Aorta (tissue), 5 donors: ENCODE measurements at places on chromosomes 4 and X. TPM values are rescaled to one million over a fixed set of nuclear protein-coding genes. Genes with fewer than 3 reads are reported as not detected.

DNA sequence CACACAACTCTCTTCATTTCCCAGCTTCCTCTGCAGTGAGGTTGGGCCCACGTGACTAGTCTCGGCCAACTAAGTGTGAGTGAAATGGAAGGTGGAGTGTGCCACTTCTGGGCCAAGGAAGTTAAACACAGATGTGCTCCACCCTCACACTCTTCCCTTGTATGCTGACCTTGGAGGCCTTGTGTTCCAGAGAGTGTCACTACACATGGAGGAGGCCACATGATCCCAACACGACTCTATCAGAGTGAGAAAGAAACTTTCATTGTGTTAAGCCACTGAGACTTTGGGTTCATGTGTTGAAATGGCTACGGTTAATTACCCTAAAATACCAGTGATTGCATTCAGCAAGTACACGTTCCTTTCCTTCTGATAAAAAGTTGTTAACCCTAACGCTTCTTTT is 55.1 kb downstream of the TBC1D9 start:
- no peak overlapping the region for H3K27ac ChIP-seq
- H3K4me1 ChIP-seq: no peaks in the 10 kb centered on the region
- no peak overlapping the region for H3K4me3 ChIP-seq
- H3K27me3 ChIP-seq: no peaks in the 10 kb centered on the region

DNA sequence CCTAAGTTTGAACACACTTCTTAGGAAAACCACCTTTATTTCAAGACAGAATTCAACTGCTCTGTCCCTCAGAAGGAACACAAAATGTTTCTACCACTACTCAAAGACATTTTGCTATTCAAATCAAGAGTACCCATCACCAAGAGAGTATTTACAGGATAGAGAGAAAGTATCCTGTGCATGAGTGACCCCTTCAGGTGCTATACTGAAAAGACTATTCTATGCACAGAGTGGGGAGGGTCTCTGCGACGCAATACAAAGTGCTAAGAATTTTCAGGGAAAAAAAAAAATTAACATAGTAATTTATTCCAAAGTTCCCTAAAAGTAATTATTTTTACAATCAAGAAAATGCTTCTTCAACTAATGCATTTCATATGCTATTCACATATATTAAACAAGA is 346.4 kb upstream of the FAM241A start:
- DNase-seq: no peak
- no peak overlapping the region for H3K4me3 ChIP-seq
- H3K27me3 ChIP-seq: no peaks in the 10 kb centered on the region
- no peak overlapping the region for H3K27ac ChIP-seq
- H3K4me1 ChIP-seq: no peaks in the 10 kb centered on the region

DNA sequence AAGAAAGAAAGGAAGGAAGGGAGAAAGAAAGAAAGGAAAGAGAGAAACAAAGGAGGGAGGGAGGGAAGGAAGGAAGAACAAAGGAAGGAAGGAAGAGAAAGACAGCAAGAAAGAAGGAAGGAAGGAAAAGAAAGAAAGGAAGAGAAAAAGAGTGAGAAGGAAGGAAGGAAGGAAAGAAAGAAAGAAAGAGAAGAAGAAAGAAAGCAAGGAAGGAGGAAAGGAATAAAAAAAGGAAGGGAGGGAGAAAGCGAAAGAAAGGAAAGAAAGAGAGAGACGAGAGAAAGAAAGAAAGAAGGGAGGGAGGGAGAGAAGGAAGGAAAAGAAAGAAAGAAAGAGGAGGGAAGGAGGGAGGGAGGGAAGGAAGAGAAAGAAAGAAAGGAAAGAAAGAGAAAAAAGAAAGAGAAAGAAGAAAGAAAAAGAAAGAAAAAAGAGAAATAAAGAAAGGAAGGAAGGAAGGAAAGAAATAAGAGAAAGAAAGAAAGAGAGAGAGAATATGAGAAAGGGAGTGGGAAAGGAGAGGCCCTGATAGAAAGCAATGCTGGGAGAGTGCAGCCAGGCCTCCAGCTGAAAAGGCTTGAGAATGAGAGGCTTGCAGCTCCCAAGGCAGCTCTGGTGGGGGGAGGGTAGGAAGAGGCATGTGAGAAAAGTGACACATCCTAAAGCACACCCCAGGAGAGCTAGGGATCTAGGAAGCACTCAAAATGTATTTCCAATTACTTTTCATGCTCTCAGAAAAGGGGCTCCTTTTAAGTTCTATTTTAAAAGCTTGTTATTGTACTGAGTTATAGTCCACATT is 134.0 kb upstream of the ZIC3 start:
- no peaks in the 10 kb centered on the region for H3K27me3 ChIP-seq
- no peaks in the 10 kb centered on the region for H3K4me1 ChIP-seq
- no peak for DNase-seq
- H3K4me3 ChIP-seq: no peak overlapping the region
- H3K36me3 ChIP-seq: no peaks in the 10 kb centered on the region

DNA sequence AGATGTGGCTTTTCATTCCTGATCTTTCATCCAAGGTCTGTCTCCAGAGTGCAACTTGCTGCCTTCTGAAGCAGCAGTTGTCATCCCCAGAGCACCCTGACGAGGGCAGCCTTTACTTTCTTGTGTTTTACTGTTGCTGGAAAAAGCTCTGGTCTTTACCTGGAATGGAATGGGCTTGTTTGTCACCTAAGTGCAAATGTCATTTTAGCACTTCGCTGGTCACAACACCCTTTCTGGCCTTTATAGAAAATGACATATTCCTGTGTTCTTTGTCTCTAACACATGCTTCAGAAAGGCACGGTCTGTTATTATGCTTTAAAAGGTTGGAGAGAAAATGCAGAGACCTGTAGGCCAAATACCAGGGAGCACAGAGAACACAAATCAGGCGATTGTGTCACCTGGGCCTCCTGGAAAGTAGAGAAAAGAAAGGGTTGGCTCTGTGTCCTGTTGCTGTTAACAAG is 332.7 kb upstream of the IGFBP7 start:
- H3K36me3 ChIP-seq: no peaks in the 10 kb centered on the region
- no peak overlapping the region for H3K27ac ChIP-seq
- no peak overlapping the region for H3K4me3 ChIP-seq

DNA sequence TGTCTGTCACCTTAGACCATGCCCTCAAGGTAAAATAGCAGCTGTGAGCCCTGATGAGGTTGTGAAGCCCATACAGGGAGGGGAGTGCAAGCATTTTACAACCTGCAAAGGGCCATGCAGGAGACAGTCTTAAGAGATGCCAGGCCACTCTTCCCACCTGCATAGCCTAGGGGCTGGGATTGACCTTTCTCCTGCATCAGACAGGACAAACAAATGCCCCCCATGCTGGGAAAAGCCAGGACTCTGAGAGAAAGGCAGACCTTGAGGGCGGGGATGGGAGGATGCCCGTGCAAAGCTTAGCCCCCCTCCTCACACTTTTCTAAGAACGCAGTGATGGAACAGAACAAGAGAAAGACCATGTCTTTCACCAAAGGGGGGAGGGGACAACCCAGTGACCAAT is 137.9 kb upstream of the MAMLD1 start:
- H3K36me3 ChIP-seq: no peaks in the 10 kb centered on the region
- no peaks in the 10 kb centered on the region for H3K27me3 ChIP-seq
- H3K27ac ChIP-seq: no peak overlapping the region
- no peaks in the 10 kb centered on the region for H3K4me1 ChIP-seq
- no peak for DNase-seq
- no peak overlapping the region for H3K4me3 ChIP-seq

DNA sequence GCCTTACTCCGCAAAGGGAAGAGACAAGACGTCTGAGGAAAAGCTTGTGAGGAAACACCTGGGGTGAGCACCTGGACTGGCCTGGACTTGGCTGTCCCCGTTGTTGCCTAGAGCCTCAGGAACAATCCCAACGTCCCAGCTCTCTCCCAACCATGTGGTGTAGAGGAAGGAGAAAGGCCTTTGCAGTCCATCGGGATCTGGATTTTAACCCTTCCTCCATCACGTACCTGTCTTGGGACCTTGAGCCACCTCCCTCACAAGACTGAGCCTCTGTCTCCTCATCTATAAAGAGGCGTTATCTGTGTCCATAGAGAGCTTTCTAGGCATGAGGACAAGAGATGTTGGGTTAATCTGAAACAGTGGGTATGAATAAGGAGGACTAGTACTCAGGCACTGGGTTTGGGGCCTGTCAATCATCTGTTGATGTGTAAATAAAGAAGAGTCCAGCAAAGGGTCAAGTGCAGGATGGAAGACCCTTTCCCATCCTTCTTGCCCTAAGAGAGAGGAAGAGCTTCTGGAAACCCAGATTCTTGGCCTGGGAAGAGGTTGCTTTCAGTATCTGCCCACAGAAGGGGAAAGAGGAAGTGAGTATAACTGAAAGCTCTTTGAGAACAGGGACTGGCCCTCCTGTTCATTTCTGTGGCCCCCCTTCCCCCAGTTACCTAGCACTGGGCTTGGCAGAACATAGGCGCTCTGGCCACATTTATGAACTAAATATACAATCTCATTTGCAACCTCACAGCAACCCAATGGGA is 137.1 kb downstream of the PJA1 start:
- no peak overlapping the region for H3K4me3 ChIP-seq
- no peaks in the 10 kb centered on the region for H3K4me1 ChIP-seq
- H3K27me3 ChIP-seq: no peaks in the 10 kb centered on the region
- no peak for DNase-seq
- no peak overlapping the region for H3K27ac ChIP-seq

- no peak overlapping the region for H3K4me3 ChIP-seq
- H3K36me3 ChIP-seq: no peaks in the 10 kb centered on the region
- H3K27me3 ChIP-seq: no peaks in the 10 kb centered on the region
Observed at GRCh38 chrX:23008431-23009099, 8.8 kb downstream of the DDX53 start.

DNA sequence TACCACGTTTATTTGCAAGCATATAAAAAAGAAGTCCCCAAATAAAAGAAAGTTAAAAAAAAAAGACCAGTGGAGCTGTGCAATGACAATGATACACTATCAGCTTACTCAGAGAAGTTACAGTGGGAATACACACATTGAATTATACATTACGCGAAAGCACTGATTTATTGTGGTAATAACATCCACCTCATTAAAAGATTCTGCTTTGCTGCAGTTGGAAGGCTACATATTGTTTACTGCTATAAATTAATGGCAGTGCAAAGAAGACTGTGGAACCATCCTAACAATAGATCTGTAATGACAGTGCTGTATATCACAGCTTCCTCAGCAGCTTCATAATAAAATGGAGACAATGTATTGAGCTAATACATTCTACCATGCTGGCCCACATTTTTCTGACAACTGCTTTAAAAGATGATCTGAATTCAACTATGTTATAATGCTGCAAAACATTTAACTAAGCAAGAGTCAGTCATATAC is 142.5 kb upstream of the MAB21L2 start:
- H3K27me3 ChIP-seq: no peaks in the 10 kb centered on the region
- no peak overlapping the region for H3K27ac ChIP-seq
- no peaks in the 10 kb centered on the region for H3K36me3 ChIP-seq

DNA sequence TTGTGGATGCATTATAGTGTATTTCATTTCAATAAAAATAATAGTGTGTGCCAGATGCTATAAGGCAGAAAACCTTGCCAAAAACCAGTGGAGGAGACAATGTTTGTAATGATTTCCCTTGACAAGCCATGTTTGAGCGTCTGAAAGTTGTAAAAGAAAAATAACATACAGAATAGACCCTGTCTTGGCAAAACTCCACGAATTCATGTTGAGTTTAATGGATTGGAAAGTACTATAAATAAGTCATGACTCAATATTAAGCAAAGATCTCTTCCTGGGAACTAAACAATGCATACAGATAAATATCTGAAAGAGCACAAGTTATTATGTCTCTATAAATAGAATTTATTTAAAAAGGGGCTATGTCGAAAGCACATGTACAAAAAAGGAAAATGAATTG is 543.5 kb downstream of the GABRG1 start:
- DNase-seq: no peak
- no peaks in the 10 kb centered on the region for H3K4me1 ChIP-seq
- no peak overlapping the region for H3K27ac ChIP-seq
- no peak overlapping the region for H3K4me3 ChIP-seq
- H3K27me3 ChIP-seq: no peaks in the 10 kb centered on the region

DNA sequence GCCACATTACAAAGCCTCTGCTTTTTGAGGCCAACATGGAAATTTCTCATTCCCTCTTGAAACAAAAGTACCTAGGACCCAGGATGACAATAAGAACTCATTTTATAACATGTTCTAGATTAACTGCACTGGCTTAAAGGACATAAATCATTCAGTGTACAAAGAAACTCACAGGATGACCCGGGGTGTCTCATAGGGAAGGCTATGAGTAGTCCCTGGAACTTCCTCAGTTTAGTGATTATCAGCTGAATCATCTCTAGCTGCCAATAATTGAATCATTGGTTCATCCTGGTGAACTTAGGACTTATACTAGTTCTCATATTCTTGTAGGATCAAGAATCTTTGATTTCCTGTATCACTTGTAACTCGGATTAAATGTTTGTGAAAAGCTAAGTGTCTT is 95.8 kb upstream of the WDR1 start:
- no peak overlapping the region for H3K4me3 ChIP-seq
- no peaks in the 10 kb centered on the region for H3K36me3 ChIP-seq
- no peaks in the 10 kb centered on the region for H3K27me3 ChIP-seq
- no peak overlapping the region for H3K27ac ChIP-seq
- DNase-seq: no peak
- H3K4me1 ChIP-seq: no peaks in the 10 kb centered on the region

DNA sequence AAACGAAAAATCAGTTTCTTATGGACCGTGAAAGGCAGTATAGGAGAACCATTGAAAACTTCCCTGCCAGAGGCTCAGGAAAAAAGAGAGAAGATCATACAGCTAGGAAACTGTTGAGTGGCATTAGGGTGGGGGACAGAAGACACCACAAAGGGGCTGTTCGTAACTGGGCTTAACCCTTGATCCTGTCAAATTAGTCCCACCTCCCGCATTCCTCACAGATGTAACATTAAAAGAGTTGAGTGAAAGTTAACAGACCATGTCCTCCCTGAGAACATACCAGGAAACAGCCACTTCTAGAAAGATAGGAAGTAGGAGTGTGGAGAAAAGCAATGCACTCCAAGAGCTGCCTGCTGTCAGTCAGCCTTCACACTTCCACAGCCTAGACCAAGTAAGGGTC is 8.7 kb downstream of the SHROOM4 start:
- H3K4me1 ChIP-seq: no peaks in the 10 kb centered on the region
- H3K36me3 ChIP-seq: no peaks in the 10 kb centered on the region
- DNase-seq: no peak

- H3K27me3 ChIP-seq: no peaks in the 10 kb centered on the region
- no peaks in the 10 kb centered on the region for H3K4me1 ChIP-seq
- H3K27ac ChIP-seq: no peak overlapping the region
- DNase-seq: no peak
- H3K36me3 ChIP-seq: no peaks in the 10 kb centered on the region
Observed at GRCh38 chrX:123647244-123647643, 85.6 kb downstream of the THOC2 start.

GRCh38 chrX:48468247-48468671 is 1.8 kb downstream of the SLC38A5 start:
- no peak for DNase-seq
- H3K27me3 ChIP-seq: no peaks in the 10 kb centered on the region
- H3K4me3 ChIP-seq: no peak overlapping the region
- no peak overlapping the region for H3K27ac ChIP-seq
- no peaks in the 10 kb centered on the region for H3K4me1 ChIP-seq
- no peaks in the 10 kb centered on the region for H3K36me3 ChIP-seq

Gene FAAH2
- total RNA-seq: 1.7 TPM

Gene TLR10
- 0.32 TPM for total RNA-seq

Gene VEGFC
- 25.3 TPM for total RNA-seq

Gene SMARCA1
- 51.1 TPM for total RNA-seq

Gene POLN
- total RNA-seq: 3.2 TPM

Gene CSAG1
- not detected for total RNA-seq

Gene HPSE
- total RNA-seq: 5.0 TPM

Gene OTUD6A
- not detected for total RNA-seq

Gene WDFY3
- 177 TPM for total RNA-seq

Gene AWAT2
- not detected for total RNA-seq

Gene CPLX1
- 5.2 TPM for total RNA-seq
